Activated effector memory CD4-positive, alpha-beta T cell treated with Interleukin-2 at 50 U/mL for 16 hours (primary cell): ENCODE measurements at places on chromosomes 1 and 21.

GRCh38 chr21:41141031-41141457 is 26.9 kb upstream of the BACE2 start:
- no peak for DNase-seq

DNA sequence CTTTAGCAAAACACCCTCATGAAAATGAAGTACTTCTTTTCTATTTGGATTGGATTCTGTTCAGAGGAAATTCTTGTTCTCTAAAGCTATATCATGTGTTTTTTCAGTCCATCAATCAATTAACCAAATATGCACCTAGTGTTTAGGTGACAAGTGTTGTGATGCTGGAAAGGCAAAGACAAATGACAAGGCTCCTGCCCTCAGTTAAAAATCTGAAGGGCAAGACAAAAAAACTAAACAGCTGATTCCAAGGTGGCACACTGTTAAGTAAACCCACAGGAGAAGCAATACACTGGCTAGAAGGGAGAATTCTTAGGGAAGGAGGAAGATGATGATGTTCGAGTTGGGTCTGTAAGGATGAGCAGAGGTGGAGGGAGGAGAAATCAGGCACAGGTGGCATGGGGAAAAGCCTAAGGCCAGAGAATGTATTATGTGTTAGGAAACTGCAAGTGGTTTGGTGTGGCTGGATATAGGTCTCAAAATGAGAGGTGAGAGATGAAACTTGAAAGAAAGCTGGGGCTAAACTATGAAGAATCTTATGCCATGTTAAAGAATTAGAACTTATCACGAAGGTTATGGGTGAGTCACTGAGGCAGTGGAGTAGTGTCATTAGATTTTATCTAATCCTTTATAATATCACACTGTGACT is 51.8 kb upstream of the GFI1 start:
- no peak for DNase-seq

- DNase-seq = peak; percentile 72
These were observed 14.1 kb downstream of the HENMT1 start for GRCh38 chr1:108646648-108647269.

DNA sequence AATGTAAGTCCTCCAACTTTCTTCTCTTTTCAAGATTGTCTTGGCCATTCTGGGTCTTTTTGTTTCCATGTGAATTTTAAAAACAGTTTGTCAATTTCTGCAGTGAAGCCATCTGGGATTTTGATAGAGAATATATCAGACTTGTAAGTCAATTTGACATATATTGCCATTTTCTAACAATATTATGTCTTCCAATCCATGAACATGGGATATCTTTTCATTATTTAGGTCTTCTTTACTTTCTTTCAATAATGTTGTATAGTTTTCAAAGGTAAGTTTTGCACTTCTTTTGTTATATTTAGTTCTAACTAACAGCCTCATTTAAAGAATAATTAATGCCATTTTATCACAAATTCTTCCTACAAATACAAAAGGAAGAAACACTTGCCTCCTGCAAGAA is 73.4 kb downstream of the STUM start:
- no peak for DNase-seq

- no peak for DNase-seq
These were observed 109.6 kb downstream of the TBX19 start for GRCh38 chr1:168390271-168390670.

DNA sequence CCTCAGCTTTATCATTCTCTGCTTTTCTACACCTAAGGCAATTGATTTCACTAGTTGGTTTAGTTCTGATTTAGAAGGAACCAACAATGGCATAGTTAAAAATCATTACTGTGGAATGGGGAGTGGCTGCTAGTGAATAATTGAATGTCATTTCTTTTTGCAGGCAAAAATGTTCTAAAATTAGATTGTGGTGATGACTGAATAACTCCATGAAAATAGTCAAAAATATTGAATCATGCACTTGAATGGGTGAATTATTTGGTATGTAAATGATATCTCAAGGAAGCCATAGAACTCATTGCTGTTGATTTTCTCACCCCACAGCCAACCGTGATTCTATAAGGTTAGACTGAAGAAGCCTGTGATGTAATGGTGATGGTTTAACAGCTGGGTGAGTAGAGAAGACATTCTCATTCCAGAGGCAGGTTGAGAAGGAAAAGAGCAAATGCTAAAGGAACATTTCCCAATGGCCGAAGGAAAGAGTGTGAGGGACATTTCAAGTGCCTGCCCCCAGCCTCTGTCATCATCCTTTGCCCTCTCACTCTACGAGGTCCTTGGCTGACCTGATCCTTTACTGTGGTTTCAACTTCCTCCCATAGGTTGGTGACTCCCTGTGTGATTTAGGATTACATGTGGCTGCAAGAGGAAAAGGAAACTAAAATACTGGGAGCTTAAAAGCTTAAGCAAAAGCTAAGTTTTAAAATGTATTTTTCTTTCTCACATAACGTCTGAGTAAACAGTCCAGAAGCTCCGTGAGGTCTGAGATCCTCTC is 12.5 kb downstream of the OVAAL start:
- DNase-seq = no peak

DNA sequence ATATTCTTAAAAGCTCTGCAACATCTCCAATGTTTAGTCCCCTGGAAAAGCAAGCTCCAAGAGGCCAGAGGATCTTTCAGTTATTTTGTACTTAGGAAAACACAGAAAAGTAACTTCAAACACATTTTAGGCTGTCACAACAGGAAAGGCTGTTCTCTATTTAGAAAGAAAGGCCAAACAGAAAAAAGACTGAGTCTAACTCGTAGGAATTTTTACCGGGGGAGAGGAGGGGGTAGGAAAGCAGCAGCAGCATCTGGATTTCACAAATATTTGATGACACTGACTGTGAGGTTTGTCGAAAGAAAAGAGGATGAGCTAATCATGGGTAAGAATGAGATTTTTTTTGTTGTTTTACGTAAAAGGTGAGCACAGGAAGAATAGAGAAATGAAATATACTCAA is 107.1 kb downstream of the EIF4G3 start:
- DNase-seq = no peak

GRCh38 chr1:218341325-218341724 is 3.8 kb upstream of the TGFB2 start:
- no peak for DNase-seq

GRCh38 chr1:208077232-208078075 is 166.5 kb upstream of the CD34 start:
- no peak for DNase-seq

- no peak for DNase-seq
These were observed 1.4 kb downstream of the USP25 start for GRCh38 chr21:15731243-15731613.

DNA sequence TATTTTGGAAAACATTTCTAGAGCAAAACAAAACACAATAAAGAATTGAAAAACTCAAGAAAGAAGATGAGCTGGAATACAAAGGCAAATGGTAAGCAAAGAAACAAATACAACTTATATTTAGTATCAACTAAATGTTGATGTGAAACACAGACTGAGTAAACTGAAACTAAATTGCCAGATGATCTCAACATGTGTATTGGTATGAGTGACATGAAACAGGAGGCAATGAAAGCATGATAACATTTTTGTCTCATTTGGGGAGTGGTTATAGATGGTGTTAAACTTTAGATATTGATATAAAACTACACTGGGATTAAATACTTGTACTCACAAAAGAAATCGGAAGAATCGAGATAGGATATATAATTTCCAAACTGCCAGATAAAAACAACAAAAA is 805.6 kb upstream of the CXADR start:
- no peak for DNase-seq

DNA sequence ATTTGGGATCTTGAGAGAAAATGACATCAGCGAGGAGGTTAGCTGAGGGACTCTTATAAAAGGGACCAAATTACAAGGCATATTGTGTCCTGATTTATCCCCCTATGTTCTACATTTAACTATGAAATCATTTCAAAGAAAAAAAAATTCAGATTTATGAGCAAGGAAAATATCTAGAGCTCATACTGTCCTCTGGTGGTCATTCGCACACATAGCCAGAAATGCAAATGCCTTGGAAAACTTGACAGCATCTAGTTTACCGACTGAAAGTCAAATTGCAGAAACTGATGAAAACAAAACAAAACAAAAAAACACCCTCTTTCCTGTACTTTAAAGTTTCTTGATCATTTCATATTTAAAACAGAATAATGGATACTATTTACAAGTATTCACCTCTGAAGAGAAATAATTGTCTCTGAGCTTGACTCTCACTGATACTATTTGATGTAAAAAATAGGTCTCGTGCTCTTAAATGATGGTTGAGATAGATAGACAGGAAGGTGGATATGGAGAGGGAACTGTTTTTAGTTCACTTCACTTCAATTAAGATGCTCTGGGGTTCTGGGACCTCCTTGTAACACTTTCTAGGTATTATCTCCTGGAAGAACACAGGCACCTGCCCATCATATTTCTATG is 253.8 kb downstream of the PCP4 start:
- DNase-seq = no peak

DNA sequence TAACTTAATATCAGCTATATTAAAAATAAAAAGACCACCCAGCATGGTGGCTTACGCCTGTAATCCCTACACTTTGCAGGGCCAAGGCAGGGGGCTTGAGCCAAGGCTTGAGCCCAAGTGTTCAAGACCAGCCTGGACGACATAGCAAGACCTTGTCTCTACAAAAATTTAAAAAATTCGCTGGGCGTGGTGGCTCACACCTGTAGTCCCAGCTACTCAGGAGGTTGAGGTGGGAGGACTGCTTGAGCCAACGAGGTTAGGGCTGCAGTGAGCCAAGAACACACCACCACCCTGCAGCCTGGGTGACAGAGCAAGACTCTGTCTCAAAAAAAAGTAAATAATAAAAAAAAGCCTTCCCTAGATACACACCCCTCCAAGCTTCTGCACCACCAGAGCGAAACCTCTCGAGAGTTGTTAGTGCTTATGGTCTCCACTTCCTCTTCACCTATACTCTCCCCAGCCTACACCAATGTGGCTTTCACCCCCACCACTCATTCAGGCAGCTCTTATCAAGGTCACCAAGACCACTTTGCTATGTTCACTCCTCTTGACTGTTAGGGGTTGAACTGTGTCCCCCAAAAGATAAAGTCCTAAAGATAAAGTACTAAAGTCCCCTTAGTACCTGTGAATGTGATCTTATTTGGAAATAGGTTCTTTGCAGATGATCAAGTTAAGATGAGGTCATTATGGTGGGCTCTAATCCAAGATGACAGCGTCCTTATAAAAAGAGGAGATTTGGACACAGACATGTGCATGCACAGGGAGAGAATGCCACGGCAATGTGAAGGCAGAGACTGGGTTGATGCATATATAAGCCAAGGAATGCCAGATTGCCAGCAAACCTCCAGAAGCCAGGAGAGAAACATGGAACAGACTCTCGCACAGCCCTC is 6.8 kb upstream of the PPP1R15B start:
- DNase-seq = no peak

DNA sequence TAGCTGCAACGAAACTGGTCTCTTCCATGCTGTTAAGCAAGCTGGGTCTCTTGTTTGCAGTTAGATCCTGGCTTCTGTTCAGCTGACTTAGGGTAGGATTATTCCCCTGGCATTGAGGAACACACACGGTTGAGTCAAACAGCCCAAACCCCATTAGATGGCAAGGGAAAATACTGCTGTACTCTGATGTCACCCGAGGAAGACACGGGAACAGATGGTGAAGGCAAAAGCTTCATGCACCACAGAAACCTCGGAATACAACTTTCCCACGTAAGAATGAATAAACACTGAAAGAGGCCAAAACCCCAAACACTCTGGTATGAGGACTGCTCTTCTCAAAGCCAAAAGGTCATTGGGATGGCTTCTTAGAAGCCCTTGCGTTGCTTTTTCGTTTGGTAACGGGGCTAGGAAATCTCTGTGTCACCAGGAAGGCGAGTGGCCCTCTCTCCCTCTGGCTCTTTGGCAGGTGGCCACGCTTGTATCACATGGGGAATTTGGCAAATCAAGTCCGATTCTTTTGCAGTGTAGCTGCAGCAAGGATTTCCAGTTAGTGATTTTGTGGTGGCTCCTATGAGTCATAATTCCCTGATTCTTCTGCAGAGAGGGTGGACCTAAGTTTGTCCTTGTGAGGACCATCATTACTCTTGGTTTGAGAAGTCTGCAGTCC is 16.7 kb upstream of the LYST start:
- DNase-seq = no peak

- no peak for DNase-seq
These were observed 66.7 kb upstream of the ANGPTL3 start for GRCh38 chr1:62530516-62531154.

- no peak for DNase-seq
These were observed 108.3 kb downstream of the SIPA1L2 start for GRCh38 chr1:232521660-232522059.

DNA sequence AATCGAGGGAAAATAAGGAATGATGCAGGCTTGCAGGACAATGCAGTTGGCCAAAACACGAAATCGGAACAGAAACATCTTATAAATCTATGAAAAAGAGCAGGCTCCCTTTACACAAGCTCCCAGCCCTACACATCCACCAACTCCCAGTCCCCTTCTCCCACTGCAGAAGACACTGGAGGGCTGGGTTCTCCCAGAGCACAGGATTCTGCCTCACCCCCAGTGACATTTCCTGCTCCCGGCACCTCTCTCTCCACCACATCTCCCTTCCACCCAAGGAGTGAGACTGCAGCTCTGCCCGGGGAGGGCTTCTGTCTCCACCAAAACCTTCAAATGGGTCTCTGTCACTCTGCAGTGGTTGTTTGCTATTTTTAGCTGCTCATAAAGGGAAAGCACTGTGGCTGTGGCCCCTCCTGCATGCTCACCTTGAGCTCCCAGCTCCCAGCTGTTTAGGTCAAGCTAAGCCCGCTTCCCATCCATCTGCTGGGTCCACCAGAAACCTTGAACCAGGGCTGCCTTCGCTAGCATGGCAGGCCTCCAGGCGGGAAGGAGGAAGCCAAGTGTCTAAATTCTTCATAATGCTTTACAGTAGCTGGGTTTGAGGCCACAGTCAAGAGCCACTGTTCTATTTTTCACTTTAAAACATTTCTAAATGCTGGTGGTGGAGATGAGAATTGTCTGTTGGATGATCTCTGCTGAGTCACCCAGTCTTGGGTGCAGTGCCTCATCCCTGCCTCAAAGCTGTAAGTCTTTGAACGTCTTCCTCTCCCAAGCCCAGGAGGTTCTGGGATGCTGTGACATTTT is 3.3 kb upstream of the C2CD2 start:
- DNase-seq = no peak

DNA sequence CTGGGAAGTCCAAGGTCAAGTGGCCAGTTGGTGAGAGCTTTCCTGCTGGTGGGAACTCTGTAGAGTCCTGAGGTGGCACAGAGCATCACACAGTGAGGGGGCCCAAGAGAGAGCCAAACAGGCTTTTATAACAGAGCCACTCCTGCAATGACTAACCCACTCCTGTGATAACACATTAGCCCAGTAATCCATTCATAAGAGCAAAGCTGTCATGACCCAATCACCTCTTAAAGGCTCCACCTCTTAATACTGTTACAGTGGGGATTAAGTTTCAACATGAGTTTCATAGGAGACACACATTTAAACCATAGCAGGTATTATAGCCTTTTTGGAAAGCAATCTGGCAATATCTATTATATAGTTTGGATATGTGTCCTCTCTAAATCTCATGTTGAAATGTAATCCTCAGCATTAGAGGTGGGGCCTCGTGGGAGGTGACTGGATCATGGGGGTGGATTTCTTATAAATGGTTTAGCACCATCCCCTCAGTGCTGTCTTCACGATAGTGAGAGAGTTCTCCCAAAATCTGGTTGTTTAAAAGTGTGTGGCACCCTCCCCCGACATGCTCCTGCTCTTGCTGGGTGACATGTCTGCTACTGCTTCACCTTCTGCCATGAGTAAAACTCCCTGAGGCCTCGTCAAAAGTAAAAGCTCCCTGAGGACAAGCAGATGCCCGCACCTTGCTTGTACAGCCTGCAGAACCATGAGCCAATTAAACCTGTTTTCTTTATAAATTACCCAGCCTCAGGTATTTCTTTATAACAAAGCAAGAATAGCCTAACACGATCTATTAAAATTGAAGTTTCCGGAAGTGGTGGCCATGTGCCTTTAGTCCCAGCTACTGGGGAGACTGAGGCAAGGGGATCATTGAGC is 64.5 kb downstream of the CD58 start:
- DNase-seq = no peak
